Cardiac muscle cell (in vitro differentiated cells and primary cell): ENCODE measurements at places on chromosomes 12 and 14.

DNA sequence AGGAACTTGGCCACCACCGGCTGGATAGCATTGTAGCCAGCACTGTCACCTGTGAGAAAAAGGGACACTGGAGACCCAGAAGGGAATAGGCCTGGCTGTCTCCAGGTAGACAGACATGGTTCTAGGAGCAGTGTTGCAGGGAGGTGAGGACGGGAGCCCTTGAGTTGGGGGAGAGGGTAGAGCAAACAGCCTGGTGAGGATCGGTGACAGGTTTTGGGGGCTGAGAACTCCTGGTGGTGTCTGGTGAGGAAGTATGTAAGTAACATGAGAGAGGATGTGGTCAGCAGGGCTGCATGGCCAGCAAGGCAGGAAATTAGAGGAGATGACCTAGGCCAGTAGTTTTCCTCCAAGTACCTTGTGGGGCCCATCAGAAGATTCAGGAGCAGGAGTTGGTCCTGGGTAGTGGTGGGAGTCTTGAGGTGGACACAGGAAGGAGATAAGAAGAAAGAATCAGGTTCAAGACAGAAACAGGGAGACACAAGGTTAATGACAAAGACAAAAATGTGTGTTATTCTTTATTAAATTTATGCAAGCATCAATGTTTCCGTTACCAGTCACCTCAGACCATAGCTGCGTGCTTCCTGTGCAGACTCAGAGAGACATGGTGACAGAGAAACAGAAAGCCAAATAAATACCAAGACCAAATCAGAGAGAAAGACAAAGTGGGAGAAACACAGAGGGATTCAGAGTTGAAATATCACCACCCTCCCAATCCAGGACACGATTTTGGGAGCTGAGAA is at the start of gene ARHGAP9:
Gene ARHGAP9 (minus strand): TSS at position 491 of the 740 bp plus-strand sequence. CDS start 460 bp downstream, at position 31.
- no peak for DNase-seq

DNA sequence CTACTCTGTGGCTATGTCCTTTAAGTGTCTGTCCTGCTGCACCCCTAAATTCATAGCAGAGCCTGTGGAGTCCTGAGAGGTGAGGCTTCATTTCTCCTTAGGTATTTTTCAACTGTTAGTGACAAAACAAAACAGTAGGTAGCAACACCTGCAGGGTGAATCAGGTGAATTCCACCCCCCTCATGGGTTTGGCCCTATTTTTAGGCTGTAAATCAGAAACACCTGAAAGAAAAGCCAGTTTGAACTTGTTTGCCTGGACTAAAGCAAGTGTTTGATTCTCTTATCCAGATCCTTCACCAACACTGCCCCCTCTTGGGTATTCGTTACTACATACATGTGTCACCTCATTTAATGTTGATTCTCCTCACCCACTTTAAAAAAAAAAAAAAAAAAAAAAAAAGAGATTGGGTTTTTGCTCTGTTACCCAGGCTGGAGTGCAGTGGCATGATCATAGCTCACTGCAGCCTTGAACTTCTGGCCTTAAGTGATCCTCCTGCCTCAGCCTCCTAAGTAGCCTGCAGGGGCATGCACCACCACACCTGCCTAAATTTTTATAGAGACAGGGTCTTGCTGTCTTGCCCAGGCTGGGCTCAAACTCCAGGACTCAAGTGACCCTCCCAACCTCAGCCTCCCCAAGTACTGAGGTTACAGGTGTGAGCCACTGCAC is 10.3 kb downstream of the TBPL2 start:
- peak; percentile 79 for DNase-seq

- no peak for DNase-seq
These were observed 295.6 kb downstream of the DPF3 start for GRCh38 chr14:72598306-72598705.

- DNase-seq: no peak
These were observed 636.5 kb upstream of the TBX3 start for GRCh38 chr12:115320451-115320850.

- no peak for DNase-seq
These were observed 12.6 kb upstream of the PLEKHH1 start for GRCh38 chr14:67520482-67520881.

GRCh38 chr12:20050221-20050620 is 318.1 kb upstream of the PDE3A start:
- DNase-seq: peak; percentile 69

GRCh38 chr14:30521899-30522736 is 36.8 kb upstream of the G2E3 start:
- DNase-seq: peak; percentile 58

DNA sequence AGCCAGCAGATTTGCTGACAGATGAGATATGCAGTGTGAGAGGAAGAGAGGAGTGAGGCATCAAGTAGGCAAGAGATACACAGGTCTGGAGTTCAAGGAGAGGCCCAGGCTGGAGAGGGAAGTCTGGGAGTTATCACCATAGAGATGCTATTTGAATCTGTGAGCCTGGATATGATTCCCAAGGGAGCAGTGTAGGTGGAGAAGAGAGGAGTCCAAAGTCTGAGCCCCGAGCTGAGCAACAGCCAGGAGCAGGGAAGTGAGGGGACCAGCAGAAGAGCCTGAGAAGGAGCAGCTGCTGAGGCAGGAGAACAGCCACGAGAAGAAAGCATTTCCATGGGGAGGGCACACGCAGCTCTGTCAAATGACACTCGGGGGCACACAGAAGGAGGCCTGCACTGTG is 20.2 kb upstream of the NXPH4 start:
- DNase-seq: no peak

- no peak for DNase-seq
These were observed at the start of gene TAS2R30 for GRCh38 chr12:11134305-11134704. TSS of gene TAS2R30 (minus strand) at chr12:11134644. CDS start at chr12:11134244, 400 bp downstream.

DNA sequence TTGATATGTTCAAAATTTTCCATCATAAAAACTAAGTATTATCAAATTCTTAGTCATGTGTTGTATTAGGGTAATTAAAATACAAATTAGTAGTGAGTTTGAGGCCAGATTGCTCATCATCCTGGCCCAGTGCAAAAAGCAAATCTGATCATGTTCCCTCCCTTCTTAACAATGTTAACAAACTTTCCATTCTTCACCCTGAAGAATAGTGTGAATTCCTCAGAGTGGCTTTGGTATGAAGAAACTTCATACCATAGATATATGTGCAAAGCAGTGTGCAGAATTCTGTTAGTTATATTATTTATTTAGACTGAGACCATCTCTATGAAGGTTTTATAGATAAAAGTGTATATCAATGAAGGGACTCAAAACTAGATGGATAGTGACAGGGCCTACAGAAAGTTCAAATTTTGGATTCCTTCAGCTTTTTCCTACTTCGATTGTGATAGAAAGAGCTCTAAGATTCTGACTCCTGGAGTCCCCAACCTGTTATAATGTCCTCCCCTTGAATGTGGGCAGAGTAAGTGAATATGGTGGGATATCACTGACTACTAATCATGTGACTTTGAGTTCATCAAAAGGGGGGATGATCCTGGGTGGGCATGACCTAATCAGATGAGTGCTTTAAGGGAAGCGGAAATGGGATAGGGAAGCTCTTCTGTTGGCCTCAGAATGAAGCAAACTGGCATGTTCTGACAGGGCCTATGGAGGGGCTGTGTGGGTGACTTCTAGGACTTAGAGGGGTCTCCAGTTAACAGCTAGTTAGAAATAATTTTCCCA is 271.4 kb downstream of the BTG1 start:
- no peak for DNase-seq

DNA sequence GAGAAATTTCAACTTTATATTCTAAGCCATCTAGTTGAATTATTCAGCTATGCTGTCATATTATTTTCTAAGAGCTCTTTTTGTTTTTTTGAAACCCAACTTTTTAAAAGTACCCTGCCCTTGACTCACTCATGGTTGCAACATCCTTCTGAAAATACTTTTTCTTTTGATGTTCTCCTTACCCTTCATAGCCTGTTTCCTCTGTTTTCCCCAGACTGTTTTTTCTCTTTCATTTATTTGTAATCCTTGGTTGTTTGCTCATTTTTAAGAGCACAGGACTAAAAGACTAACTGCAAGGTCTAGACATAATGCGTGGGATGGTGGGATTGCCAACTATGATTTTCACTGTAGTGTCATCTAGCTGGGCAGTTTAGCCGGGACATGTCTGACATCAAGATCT is 21.2 kb upstream of the CDKL1 start:
- DNase-seq: peak; percentile 55
